GM13977 (cell line): ENCODE measurements at places on chromosomes 7 and 10.

GRCh38 chr10:110794808-110795207 is 76.9 kb upstream of the PDCD4 start:
- DNase-seq = no peak

DNA sequence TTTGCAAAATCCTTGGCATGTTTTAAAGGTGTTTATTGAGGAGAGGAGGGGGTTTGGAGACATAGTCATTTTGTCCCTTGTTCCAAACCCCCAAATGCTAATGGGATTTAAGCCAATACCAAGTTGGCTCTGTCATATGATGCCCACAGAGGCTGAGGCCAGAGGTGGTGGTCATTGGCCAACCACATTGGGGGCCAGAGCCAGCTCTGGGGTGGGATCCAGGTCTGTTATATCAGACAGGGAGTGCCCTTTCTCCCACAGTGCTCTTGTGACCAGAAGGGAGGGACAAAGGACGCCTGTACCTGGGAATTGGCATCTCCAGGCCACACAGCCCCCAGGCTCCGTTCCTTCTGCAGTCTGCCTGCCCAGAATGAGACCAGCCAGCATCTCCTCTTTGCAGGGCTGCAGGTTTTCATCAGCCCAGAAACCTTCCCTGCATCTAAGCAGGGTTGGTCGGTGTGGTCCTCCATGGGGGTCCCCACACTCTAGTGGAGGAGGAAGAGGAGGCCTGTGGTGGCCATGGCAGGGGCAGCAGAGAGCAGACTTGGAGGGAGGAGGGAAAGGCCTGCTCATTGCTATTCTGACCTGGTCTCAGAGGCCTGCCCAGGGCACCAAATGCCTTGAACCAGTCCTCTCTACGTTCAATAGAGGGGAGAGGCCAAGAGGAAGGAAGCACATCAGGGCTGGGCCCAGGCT is 17.9 kb downstream of the ADCYAP1R1 start:
- DNase-seq = no peak

GRCh38 chr7:70595370-70595754 is 536.6 kb upstream of the GALNT17 start:
- DNase-seq = no peak

DNA sequence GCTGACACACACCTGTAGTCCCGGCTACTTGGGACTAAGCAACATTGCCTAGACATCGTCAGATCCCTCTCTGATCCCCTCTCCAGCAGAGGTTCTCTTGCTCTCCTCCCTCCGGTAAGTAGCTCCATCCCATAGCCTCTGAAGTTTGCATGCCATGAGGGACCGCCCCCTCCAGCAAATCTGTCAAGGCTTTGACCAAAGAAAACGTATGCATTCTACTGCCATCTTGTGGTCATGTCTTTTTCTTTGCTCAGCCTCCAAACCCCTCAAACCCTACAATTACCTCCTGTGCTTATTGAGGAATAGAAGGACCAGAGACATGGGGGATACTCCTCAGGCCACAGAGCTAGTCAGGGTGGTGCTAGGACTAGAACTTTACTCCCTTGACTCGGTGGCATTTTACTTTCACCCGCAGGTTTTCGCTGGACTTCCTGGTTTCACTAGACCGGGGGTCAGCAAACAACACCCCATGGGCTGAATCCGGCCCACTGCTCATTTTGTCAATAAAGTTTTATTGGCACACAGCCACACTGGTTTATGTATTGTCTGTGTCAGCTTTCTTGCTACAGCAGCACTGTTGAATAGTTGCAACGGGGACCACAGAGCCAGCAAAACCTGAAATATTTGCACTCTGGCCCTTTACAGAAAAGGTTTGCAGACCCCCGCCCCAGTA is 202.6 kb upstream of the FOXK1 start:
- peak; percentile 30 for DNase-seq

GRCh38 chr10:77643795-77644468 is 6.3 kb upstream of the KCNMA1 start:
- DNase-seq = no peak

GRCh38 chr10:42938351-42938750 is 138.5 kb upstream of the RET start:
- DNase-seq = no peak

- DNase-seq = no peak
Observed at GRCh38 chr10:13728898-13729535, 142.3 kb downstream of the PRPF18 start.

GRCh38 chr7:51134013-51134441 is 182.6 kb downstream of the COBL start:
- DNase-seq = no peak

GRCh38 chr10:117373823-117374505 is 1.3 kb downstream of the PDZD8 start:
- peak; percentile 43 for DNase-seq

- DNase-seq = no peak
Observed at GRCh38 chr10:89649051-89649450, 4.0 kb upstream of the PANK1 start.

DNA sequence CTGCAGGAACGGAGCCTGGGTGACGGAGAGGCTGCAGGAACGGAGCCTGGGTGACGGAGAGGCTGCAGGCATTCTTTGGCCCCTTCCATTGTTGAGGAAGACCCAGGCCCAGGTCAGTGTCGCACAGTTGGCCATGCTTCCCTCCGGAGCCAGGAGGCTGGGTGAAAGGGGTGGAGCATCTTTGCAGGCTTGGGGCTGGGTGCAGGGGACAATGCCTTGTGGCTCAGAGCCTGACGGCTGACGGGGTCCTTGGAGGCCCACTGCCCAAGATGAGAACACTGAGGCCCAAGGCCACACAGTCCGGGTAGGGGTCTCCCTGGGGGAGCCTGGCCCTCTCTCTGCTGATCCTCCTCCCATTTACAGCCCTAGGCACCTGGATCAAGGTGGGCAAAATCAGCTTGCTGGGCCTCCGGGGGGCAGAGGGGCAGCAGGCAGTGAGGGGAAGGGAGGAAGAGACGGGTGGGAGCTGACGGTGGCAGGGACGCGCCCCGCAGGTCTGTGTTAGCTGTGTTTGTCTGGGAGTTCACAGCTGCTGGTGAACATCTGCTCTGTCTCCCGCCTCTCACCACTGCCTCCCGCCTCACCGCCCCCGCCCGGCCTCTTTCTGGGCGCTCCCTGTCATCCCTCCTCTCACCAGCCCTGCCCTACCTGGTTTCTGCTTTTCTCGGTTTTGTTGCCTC is 30.6 kb upstream of the PCBD1 start:
- no peak for DNase-seq

- no peak for DNase-seq
Observed at GRCh38 chr7:157609516-157609915, 272.7 kb downstream of the DNAJB6 start.

GRCh38 chr7:114703677-114704076 is 218.2 kb upstream of the MDFIC start:
- no peak for DNase-seq

- no peak for DNase-seq
Observed at GRCh38 chr10:125843603-125844329, 20.4 kb downstream of the BCCIP start.

DNA sequence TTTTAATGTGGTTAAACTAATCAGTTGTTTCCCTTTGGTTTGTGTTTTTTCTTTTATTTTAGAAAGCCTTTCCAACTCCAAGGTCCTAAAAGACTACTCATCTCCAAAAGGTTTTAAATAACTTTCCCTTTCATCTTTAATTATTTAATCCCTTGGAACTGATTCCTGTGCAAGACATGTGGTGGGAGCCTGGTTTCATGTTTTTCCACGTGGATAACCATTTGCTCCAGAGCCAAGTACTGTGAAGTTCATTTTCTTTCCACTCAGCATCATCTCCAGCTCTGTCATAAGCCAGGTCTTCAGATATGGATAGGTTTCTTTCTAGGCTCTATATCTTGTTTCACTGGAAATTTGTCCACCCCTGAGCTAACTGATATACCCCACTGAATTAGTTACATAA is 16.7 kb downstream of the PPP1R3C start:
- no peak for DNase-seq

DNA sequence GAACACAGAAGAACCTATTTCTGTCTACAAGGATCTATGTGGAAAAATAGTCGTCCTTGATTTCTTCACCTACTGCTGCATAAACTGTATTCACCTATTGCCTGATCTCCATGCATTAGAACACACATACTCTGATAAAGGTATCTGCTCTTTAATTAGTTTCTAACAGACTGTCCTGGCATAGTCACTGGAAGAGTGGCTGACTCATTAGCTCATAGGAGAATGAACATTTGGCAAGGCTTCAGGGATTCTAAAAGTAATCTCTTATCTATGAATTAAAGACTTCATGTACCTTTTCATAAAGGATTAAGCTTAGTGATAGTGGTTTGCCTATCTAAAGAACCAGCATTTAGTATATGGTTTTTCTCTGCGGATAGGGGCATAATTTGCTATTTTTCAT is 4.1 kb downstream of the NHLRC2 start:
- no peak for DNase-seq
